ENCODE measurements at places on chromosomes 4 and X.

DNA sequence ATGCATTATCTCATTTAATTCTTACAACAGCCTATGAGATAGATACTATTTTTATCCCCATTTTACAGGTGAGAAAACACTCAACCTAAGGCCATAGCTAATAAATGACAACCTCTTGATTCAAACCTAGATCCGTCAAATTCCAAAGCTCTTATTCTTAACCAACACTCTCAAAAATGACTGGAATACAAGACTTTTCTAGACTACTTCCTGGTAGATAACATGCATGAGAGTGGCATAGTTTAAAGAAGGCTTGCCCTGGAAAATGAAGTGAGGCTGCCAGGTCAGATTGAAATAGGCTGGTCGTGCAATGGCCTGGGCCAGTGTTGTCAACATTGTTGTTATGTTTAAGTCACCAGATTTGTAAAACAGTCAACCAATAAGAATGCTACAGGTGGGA is 86.6 kb downstream of the DNAAF6 start:
- no peak for DNase-seq

DNA sequence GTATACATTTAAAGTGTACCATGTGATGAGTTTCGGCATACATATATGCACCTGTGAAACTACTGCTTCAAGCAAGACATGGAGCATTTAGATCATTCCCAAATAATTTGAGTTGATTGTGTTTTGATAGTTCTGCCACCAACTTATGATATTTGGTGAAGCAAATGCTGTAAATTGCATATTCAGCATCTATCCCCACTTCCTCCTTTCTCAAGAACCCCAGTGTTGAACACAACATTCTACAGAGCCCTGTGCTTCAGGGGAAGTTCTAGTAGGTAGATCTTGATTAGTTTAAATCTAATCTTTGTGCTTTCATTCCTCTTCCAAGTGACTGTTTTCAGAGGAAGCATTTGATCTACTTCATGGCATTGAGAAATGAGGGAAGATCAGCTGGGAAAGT is 5.4 kb upstream of the SHROOM3 start:
- no peak for DNase-seq

- DNase-seq, result no peak
These were observed 20.8 kb upstream of the SEC24B start for GRCh38 chr4:109412776-109413175.

DNA sequence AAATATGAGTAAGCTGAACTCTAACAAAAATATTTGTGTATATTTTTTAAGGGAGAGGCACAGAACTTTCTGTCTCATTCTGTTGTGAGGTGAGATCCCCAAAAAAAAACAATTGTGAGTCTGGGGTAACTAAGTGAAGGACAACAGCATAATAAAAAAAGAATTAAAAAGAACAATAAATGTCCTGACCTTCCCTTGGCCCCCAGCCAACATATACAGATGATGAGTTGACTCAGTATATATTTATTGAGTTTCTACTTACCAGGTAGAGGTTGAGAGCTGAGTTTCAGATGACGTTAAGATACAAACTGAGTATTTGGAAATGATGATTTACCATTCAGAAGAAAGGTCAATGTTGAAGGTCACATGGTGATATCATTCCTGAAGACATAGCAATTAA is 239.5 kb downstream of the KCNIP4 start:
- no peak for DNase-seq
